ENCODE measurements at places on chromosomes 3 and 15.
A peak's percentile ranks its signal among the peaks of the same experiment; 100 is the strongest.

- no peak for DNase-seq
These were observed 567.3 kb upstream of the ZNF717 start for GRCh38 chr3:76352511-76353284.

GRCh38 chr3:107938143-107938542 lies 152.7 kb downstream of the CD47 start:
- DNase-seq: no peak

- no peak for DNase-seq
These were observed 159.3 kb upstream of the C2CD4B start for GRCh38 chr15:62324382-62324781.

DNA sequence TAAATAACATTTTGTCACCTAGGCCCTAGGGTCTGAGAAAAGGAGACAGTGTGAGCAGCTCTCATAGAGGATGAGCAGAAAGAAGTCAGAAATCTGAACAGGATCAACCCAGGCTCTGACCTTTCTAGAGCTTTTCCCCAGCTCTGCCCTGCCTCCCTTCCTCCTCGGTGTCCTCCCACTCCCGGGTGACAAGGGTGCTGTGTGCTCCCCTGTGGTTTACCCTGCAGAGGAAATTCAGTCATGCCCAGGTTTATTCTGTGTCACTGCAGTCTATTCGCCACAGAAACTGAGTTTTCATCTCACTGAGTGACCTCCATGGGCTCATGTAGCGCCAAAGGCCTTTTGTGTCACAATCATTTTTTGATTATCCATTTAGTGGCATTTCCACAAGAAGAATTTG lies 76.6 kb downstream of the IL12A start:
- no peak for DNase-seq

- no peak for DNase-seq
These were observed 16.7 kb downstream of the ALS2CL start for GRCh38 chr3:46676601-46677410.

DNA sequence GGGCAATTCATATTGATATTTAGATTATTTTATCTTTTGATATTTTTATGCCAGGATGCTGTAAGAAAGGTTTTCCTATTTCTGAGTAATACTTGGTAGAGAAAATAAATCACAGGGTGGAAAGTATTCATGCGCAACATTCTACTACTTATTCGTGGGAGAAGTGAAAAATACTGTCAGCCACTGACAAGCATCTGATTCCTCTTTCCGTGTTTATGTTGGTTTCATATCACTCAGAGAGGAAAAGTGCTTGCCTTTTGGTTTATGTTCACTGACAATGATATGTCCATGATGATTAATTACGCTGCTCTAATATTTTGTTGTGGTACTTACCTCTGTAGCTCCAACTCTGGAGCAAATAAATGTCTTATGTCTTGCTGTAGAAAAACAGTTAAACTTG lies 429.4 kb downstream of the EDEM1 start:
- no peak for DNase-seq

GRCh38 chr3:13319564-13320220 lies 100.4 kb downstream of the NUP210 start:
- no peak for DNase-seq

GRCh38 chr3:49013113-49013737 lies 5.2 kb downstream of the DALRD3 start:
- DNase-seq: no peak

GRCh38 chr15:69380100-69380725 lies 33.9 kb upstream of the KIF23 start:
- DNase-seq: no peak

DNA sequence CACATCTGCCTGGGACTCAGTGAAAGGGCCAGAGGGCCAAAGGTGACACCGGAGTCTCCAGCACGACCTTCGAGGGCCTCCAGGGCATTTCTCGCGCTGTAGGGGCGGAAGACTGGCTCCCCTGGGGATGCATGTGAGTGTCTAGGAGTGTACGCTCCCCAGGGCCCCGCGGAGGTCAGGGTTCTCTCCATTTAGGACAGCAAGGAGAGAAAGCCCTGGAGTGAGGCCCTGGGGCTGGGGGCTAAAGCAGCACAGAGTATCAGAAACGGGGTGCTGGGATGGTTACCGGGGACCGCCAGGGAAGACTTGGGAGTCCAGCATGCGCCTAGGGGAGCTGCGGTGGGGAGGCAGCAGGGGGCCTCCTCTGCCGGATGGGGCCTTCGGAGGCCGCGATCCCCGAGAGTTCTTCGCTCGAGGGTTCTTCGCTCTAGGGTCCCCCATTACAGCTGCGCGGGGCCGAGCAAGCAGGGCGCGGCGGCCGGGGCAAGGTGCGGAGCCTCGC lies 595 bp upstream of the APBA2 start:
- no peak for DNase-seq

DNA sequence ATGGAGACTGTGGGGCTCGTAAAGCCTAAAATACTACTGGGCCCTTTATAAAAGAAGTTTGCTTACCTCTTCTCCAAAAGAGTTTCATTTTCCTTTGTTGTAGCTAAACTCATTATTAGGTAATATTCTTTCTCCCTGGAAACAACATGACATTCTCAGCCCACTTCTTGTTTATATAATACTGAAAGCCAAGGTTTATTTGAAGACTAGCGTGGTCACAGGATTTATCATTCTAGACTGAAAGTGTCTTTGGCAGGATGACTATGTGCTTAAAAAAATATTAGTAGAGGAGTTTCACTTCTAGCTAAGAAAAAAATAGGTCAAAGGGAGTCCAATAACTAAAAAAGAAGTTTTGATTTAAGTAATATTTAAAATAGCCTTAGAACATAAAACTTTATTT lies 1085.2 kb upstream of the CADM2 start:
- no peak for DNase-seq

DNA sequence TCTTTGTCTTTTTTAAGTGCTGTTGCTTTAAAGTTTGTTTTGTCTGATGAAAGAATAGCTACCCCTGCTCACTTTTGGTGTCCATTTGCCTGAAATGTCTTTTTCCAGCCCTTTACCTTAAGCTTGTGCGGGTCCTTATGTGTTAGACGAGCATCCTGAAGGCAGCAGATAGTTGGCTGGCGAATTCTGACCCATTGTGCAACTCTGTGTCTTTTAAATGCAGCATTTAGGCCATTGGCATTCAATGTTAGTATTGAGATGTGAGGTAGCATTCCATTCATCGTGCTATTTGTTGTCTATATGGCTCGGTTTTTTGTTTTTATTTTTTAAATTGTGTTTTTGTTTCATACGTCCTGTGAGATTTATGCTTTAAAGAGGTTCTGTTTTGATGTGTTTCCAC lies 55.0 kb downstream of the ZDHHC19 start:
- no peak for DNase-seq

GRCh38 chr3:47772788-47773187 lies 8.9 kb downstream of the SMARCC1 start:
- DNase-seq: no peak

GRCh38 chr3:13069495-13069894 lies 3.7 kb downstream of the IQSEC1 start:
- DNase-seq: peak; percentile 69

- no peak for DNase-seq
These were observed 70.5 kb upstream of the ALDH1A3 start for GRCh38 chr15:100809151-100809550.

GRCh38 chr15:101445562-101446517 lies 43.7 kb downstream of the PCSK6 start:
- DNase-seq: no peak

DNA sequence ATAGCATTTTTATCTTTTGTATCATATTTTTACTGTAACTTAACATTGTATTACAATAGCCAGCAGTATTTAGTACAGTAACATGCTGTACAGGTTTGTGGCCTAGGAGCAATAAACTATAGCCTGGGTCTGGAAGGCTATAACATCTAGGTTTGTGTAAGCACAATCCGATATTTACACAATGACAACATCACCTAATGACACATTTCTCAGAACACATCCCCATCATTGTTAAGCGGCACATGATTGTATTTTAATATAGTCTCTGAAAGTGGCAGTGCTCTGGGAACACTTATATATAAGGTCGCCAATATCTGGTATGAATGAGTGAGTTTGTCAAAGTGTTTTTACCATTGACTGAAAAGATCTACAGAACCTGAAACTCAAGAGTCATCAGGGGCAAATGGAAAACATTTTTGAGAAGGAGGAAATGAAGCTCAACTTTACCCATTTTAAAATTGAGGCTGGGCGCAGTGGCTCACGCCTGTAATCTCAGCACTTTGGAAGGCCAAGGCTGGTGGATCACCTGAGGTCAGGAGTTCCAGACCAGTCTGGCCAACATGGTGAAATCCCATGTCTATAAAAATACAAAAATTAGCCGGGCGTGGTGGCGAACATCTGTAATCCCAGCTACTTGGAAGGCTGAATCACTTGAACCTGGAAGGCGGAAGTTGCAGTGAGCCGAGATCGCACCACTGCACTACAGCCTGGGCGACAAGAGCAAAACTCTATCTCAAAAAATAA lies 38.8 kb upstream of the TNFSF10 start:
- peak; percentile 26 for DNase-seq

DNA sequence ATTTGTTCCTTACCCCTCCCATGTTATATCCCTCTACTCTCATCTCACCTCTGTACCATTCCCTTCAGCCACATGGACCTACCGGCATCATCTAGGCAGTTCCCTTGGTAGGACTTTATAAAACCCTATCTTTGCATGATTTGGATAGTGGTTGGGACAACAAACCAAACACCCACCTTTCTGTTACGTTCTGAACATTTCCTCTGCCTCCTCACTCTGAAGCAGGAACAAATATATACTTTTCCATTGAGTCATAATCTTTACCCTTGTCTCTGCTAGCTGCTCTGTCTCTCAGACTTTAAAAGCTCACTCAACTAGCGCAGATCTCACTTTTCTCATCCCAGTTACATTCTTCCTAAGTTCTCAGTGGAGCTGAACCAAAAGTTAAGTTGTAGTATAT lies 17.8 kb downstream of the UBXN7 start:
- DNase-seq: no peak

DNA sequence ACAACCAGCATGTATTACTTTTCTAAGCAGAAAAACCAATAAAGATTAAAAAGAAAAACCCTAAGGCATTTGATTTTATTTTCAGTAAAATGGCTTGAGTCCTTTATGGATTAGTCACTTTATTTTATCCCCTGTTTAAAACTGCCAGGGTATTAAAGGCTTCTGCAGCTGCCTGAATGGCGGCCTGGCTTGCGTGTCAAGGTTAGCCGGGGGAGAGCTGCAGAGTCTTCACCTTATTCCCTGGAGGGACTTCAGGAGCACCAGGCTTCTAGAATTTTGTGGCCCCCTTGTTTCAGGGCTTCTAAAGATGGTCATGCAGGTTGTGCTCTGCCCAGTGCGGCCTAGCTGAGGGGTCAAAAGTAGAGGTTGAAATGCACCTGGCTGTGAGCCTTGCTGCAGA lies 58.0 kb upstream of the ICE2 start:
- DNase-seq: no peak

- DNase-seq: no peak
These were observed 16.1 kb upstream of the C15orf61 start for GRCh38 chr15:67504796-67505195.

GRCh38 chr3:41138601-41139000 lies 60.7 kb upstream of the CTNNB1 start:
- no peak for DNase-seq

- no peak for DNase-seq
These were observed 149.3 kb upstream of the SLC2A2 start for GRCh38 chr3:171175741-171176234.

GRCh38 chr3:25386686-25387255 lies 41.3 kb upstream of the RARB start:
- DNase-seq: no peak

DNA sequence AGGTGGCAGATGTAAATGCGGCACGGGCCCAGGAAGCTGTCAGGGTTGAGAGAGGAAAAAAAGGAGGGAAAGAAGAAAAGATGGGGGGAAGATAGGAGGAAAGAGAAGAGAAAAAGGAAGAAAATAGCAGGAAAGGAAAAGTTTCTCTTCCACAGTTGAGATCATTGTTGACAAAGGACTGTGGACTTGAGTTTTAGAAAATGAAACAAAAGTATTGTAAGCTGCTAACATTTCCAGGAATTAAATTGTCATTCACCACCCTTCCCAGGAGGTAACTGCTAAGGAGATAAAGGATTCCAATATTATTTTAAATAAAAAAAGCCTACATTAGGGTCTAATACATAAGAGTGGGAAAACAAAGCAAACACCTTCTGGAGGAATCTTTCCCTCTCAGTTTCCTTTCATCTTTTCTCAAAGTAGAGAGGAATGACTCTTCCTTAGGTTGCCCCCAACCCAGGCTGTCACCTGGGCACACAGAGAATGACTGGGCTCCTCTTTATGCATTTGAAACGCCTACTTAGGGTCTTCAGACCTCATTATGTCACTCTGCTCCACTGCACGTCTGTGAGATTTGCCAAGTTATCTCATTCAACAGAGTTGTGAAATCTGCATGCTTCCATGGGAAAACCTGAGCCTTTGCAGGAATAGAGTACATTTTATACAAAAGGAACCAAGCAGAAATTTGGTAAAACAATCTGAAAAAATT lies 194.0 kb downstream of the TNIK start:
- no peak for DNase-seq

DNA sequence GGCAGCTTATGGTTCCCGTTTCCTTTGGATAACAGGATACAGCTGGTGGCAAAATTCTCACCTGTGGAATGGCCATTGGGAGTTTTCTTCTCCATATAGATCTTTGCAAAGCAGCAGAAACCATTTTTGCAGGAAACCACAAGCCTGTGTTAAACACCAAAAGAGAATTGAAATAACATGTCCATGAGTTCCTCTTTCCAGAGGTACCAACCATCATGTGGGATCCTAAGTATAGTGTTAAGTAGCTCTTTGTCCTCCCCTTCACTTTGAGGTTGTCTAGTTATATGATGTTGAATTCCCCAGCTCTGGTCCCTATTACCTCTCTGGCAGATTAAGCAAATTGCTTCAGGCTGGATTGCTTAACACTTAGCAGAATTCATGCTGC lies 94.9 kb downstream of the AKAP13 start:
- DNase-seq: no peak

GRCh38 chr3:128351546-128351945 lies 115.1 kb downstream of the DNAJB8 start:
- no peak for DNase-seq

DNA sequence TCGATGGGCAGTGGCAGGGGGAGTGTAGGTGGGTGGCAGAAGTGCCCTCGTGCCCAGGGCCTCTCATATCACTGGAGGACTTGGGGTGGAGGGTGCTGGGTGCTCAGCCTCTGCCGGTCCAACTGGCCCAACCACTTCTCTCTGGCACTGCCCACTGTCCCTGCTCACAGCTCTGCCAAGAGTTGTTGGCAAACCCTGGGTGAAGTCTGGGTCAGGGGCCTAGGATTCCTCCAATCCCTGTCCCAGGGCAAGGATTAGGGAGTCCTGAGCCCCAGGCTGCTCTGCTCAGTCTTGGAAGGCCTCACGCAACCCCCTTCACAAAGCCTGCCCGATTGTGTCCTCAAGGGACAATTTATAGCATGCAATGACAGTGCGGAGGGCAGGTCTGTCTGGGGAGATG lies 5.2 kb upstream of the PRKCD start:
- DNase-seq: no peak

- DNase-seq: no peak
These were observed 39.1 kb downstream of the SYNM start for GRCh38 chr15:99143655-99144610.

GRCh38 chr3:47259114-47259513 lies 23.5 kb downstream of the KIF9 start:
- no peak for DNase-seq

- peak; percentile 83 for DNase-seq
These were observed 39.5 kb upstream of the TPRG1 start for GRCh38 chr3:189132231-189132671.

- peak; percentile 68 for DNase-seq
These were observed 4.5 kb upstream of the RFT1 start for GRCh38 chr3:53134631-53135232.
